Stimulated activated CD4-positive, alpha-beta T cell treated with anti-CD3 and anti-CD28 coated beads, Interleukin-1b, Interleukin-23, amount 100 ng/mL, for 48 hours (primary cell): ENCODE measurements at places on chromosomes 2 and 18.
A peak's percentile ranks its signal among the peaks of the same experiment; 100 is the strongest.

GRCh38 chr2:187302586-187302985 lies 145.5 kb downstream of the CALCRL start:
- no peak for DNase-seq

DNA sequence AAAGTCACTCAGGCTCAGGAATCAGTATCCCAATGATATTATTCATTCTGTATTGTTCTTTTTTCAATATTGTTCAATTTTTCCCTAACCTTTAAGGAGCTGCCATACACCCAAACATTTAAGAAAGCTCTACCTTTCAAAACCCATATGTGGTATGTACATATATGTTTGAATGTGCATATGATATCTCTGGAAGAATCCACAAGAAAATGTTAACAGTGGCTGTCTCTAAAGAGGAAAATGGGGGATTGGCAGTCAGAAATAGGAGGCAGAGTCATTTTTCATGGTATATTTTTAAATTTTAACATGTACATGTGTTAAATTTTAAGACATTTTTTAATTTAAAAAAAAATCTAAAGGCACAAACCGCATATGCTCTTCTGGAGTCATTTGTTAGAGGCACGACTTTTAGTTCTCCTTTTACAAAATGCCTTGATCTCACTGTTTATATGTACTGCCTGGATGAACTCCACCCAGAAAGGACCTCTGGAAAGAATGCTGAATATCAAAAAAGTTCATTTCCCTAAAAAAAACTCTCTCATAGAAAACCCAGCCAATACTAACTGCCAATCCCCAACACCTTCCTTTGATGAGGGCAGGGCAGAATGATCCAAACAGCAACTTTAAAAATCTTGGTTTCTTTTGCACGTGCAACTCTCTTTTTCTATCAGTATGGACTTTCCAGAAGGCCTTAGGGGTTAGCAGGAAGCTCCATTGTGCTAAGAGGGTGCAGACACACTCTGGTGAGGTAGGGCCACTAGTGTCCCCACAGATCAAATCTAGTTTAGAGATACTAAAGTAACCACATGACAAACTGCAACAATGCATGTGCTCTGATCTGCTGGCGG lies 23.6 kb downstream of the KCTD1 start:
- DNase-seq = no peak

DNA sequence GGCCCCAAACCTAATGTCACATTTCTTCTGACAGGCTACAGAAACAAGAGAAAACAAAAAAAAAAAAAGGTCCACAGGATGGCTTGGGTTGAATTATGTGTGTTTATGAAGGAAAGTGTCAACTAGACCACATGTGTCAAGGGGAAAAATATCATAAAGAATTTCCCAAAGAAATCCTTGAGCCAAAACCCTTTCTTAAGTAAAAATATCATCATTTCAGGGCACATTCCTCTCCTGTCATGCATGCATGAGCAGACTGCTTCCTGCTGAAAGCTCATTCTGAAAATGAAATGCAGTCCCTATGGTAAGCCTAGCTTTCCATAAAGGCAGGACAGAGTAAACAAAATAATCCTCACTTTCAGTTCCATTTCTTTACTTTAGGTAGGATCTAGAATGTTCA lies 85.7 kb upstream of the RBBP8 start:
- DNase-seq = no peak

DNA sequence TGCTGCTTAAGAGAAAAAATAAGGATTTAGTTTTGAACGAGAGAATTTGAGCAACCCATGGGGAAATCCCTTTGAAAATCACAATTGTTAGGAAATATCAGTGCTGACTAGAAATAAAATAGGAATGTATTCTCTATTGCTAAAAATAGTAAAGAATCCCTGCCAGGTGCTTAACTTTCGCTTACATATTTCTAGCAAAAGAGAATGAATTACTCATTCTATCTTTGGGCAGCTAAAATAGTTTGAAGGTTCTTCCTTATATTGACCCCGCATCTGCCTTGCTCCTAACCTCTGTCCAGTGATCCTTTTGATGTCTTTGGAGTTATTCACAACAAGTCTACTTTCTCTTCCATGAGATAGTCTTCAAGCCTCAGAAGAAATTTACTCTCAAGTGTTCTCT lies 103.8 kb downstream of the PLCL1 start:
- DNase-seq = no peak

DNA sequence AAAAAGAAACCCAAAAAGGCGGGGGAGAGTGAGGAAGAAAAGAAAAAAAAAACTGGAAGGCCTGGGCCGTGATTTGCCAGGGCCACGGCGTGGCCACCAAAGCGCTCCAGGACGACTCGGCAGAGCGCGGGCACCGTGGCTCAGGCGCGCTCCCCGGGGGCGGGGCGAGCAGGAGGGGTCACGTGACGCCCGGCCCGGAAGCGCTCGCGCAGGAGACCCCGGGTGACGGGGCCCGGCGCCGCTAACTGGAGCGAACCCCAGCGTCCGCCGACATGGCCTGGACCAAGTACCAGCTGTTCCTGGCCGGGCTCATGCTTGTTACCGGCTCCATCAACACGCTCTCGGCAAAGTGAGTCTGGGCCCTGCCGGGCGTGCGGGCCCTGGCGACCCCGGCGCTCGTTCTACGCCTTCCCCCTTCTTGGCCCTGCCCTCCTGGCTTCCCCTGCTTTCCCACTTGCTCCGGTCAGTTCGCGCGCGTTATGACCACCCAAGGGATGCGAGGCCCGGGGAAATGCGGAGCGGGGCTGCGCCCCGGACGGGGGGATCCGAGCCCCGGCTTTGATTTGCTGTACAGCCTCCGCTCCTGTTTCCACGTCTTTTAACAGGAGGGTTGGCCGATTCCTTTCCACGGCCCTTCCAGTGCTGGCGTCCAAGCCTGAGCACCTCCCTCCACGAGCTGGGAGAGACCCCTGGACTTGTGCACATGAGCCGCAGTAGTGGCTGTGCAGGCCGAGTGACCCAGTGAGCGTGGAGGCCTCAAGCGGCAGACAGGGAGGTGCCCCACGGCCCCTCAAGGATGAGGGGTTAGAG lies at the start of gene SLC35F6:
Gene SLC35F6 (plus strand): TSS at position 207 of the 810 bp plus-strand sequence. CDS start 66 bp downstream, at position 273.
- DNase-seq = peak; percentile 78

- no peak for DNase-seq
These were observed 121.0 kb upstream of the XPO1 start for GRCh38 chr2:61658841-61659780.

DNA sequence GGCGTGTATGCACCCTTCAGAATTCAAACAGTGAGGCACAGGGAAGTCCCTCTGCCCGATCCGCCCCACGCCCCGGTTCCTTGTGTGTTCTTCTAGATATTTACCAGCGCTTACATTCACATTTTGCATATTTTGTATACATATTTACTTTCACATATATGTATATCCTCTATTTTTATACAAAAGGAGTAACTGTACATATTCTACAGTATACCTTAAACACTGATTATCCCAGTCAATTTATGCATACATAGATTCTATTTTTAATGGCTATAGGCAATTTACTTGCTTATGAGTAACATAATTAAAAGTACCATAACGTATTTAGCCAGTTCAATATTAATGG lies 307 bp upstream of the DUSP11 start:
- DNase-seq = no peak

- DNase-seq = no peak
These were observed 65.7 kb downstream of the TRABD2A start for GRCh38 chr2:84815146-84815545.

- DNase-seq = no peak
These were observed 356.1 kb upstream of the ZC3H15 start for GRCh38 chr2:186129767-186130581.

DNA sequence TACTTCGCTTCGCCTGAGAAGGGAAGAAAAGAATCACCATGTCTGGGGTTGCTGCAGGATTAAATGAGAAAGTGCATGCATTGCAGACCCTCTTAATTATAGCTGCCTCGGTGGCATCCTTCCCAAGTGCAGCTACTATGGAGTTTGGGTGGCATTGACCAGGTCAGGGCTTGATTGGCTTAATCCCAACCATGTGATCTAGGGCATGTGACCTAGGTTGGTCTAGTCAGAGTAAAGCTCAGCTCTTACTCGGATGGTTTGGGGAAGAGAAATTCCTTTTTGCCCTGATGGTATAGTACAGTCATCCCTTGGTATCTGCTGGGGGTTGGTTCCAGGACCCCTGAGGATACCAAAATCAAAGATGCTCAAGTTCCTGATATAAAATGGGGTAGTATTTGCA lies 178.2 kb upstream of the RAB12 start:
- no peak for DNase-seq

- DNase-seq = no peak
These were observed 438.8 kb upstream of the CDH20 start for GRCh38 chr18:60894254-60894945.

DNA sequence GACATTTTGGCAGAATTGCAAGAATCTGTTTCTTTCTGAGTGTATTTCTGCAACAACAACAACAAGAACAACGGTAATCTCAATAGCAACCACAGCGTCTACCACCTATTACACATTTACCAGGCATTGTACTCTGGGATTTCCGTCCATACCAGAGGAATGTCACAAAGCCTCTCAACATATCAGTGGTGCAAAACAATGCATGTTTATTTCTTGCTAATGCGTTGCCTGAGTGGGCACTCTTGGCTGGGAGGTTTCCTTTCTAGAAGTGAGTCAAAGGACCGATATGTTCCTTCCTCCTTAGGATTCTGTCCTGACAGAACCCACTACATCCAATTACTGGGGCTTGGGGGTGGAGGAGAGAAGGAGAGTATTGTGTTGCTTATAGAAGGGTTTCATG lies 585.6 kb downstream of the TSN start:
- no peak for DNase-seq

DNA sequence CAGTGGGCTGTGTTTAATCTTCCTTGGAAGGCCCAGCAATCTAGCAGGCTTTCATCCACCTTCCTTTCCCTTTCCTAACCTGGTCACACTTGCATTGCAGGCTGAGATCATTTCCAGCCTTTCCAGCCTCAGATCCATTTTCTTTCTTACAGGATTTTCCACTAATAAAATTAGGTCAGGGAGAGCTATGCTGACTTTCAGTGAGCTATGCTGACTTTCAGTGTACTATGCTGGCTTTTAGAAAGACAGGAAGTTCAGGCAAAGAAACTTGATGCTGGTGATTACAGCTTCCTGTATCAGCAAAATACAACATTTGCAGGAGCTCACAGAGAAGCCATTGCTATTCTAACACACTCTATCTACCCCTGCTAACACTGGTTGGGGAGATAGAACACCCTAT lies 735.0 kb downstream of the CCDC85A start:
- no peak for DNase-seq

DNA sequence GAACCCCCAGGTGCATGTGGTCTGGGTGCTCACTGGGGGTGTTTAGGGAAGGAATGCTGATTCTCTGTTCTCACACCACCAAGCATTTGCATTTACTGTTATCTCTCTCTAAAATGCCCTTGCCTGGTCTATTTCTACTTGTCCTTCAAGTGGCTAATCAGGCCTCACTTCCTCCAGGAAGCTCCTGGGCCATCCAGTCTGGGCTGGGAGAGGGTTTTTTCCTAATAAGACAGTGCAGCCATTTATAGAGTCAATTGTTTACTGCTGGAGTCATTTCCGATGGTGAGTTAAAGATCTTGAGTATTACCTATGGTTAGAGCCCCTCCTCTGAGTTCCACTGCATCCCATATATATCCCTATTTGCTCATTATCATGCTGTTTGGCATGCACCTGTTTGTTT lies 25.2 kb upstream of the ITGA6 start:
- DNase-seq = no peak

GRCh38 chr2:217943446-217944321 lies 59.1 kb downstream of the TNS1 start:
- no peak for DNase-seq

GRCh38 chr18:4106407-4107033 lies 348.6 kb downstream of the DLGAP1 start:
- DNase-seq = peak; percentile 65

GRCh38 chr18:79424008-79424565 lies 28.4 kb downstream of the NFATC1 start:
- no peak for DNase-seq

DNA sequence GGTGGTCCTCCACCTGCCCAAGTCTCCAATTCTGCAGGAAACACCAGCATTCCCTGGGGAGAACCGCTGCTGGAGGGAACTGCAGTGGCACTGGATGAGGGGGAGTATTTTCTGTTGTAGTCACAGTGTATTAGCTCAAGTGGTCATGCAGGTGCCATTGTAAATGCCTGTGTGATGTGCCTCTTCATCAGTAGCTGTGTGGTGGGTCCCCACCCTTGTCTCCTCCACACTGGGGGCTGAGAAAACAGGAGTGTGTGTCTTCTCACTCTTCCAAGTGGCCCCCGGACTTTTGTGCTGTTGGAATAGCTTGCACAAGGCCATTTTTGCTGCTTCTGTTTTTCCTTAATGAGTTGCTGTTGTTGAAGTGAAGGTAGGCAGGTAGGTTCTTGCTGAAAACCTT lies 8.7 kb downstream of the NCK2 start:
- DNase-seq = no peak

- DNase-seq = no peak
These were observed 38.4 kb downstream of the RNF144A start for GRCh38 chr2:6955511-6956136.

DNA sequence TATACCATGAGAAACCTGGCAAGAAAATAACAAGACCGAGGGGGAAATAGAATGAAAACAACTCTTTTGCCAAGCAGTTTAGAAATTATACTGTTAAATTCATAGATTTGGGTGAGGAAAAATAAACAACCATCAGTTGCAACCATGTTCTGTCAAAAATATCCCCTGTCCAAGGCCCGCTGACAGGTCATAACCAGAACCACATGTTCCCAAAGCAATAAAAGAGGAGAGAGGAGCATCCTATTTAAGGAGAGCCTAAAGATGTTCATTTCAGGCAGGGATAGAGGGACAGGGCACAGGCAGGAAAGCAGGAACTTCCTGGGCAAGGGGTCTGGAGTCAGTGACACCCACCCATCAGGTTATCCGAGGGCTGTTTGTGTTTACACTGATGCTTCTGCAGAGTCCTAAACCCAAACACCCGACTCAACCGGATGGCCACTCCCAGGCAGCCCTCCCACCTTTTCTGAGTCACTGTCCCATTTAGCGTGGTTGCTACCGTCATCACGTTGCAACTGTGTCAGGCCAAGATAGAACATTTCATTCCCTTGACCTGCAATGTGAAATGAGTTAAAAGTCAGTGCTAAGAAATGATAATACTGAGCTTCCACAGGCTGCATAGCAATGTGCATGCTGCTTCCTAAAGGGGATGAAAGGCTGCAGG lies 468.3 kb upstream of the RAB12 start:
- DNase-seq = no peak

DNA sequence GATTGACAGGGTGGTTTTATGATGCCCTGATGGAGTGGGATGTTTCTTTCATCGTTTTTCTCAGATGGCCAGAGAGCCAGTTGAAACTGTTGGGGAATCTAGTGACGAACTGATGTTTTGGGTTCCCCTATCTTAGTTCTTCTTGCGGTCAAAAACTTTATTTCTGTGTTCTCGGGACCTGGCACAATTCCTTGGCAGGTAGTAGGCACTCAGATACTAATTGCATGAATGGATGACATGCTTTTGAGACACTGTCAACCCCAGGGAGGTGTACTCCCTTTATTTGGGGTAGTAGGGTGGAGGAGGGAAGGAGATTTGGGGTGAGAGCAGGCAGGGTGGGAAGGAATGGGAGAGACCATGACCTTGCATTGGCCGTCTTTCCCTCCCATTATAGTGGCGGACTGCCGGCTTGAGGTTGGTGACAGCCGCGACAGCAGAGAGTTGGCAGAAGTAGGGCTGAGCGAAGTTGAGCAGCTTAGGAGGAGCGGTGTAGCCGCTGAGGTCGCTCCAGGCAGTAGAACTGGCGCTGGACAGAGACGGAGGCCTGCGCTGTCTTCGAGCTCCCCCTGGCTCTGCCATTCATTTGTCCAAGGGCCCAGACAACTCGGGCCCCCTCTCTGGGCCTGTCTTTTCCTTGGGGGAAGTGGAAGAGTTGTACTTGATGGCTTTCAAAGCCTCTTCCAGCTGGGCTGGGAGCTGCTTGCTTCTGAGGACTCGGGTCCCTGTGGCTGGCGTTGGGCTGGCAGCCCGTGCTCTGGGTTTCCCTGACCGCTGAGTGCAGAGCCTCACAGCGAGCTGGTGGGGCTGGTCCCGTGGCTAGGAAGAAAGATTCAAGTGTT lies 2.6 kb downstream of the TET3 start:
- peak; percentile 31 for DNase-seq
